Activated CD8-positive, alpha-beta memory T cell treated with anti-CD3 and anti-CD28 coated beads for 24 hours (primary cell): ENCODE measurements at places on chromosomes 16 and 17.
A peak's percentile ranks its signal among the peaks of the same experiment; 100 is the strongest.

- no peak for DNase-seq
These were observed 402.6 kb upstream of the KIF2B start for GRCh38 chr17:53420035-53420641.

DNA sequence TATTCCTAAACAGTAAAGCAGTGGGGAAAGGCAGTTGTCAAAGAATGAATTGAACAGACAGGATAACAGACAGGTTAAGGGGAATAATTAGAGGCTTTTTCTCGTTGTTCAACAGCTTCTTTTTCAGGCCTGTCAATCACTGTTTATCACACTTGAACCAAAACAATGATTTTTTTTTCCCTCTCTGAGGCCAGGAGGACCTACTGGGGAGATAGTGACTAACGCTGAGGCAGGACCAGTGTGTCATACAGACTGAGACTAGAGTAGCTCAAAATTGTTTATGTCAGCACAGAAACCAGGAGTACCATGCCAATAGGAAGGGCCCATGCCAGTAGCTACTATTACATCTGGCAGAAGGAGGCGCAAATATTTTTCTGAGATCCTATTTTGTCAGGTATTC, 41.3 kb upstream of the NLK start:
- no peak for DNase-seq

- DNase-seq: no peak
These were observed 79.6 kb upstream of the CLEC18B start for GRCh38 chr16:74500907-74501306.

DNA sequence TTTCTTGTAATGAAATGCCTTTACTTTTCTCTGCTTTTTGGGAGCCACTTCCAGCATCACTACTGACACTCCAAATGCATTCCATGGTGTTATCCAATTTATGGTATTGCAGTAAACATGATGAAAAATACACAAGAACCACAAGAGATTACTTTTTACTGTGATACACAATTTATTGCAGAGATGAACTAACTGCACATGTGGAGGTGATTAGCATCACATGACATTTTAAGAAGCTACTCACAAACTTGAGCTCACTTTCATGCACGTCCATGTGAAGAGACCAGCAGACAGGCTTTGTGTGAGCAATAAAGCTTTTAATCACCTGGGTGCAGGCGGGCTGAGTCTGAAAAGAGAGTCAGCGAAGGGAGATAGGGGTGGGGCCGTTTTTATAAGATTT, 780.5 kb upstream of the GOT2 start:
- no peak for DNase-seq

DNA sequence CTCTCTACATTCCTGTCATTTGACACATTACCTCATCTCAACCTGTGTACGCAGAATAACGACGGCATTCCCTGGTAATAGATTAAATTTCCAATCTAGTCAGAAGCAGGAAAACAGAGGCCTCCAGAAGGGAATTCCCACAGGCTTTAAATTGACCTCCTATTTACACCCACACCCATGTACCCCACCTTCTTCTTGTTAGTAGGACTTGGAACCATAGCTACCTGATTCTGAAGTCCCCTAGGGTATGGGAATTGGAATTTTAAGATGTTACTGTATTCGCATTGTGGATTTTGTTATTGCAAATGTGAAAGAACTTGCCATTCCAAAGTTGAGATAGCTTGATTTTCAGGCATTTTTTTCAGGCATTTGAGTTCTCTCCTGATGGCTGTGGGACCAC, 377.5 kb upstream of the DYNLRB2 start:
- DNase-seq: no peak

GRCh38 chr16:84988328-84989080, 22.8 kb downstream of the ZDHHC7 start:
- no peak for DNase-seq

DNA sequence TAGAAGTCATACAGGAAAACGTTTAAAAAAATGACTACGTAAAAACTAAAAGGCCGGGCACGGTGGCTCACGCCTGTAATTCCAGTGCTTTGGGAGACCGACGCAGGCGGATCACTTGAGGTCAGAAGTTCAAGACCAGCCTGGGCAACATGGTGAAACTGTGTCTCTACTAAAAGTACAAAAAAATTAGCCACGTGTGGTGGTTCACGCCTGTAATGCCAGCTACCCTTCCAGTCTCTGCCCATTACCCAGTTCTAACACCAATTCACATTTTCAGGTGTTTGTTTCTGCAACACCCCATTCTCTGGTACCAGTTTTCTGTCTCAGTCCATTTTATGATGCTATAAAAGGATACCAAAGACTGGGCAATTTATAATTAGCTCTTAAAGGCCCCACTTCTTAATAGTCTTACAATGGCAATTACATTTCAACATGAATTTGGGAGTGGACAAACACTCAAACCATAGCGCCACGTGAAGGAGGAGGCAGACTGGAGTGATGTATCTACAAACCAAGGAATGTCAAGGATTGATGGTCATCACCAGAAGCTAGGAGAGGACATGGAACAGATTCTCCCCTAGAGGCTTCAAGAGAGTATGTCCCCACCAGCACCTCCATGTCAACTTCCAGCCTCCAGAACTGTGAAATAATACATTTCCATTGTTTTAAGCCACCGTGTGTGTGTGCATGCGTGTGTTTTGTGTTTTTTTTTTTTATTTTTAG, 791 bp upstream of the C17orf75 start:
- peak; percentile 57 for DNase-seq

DNA sequence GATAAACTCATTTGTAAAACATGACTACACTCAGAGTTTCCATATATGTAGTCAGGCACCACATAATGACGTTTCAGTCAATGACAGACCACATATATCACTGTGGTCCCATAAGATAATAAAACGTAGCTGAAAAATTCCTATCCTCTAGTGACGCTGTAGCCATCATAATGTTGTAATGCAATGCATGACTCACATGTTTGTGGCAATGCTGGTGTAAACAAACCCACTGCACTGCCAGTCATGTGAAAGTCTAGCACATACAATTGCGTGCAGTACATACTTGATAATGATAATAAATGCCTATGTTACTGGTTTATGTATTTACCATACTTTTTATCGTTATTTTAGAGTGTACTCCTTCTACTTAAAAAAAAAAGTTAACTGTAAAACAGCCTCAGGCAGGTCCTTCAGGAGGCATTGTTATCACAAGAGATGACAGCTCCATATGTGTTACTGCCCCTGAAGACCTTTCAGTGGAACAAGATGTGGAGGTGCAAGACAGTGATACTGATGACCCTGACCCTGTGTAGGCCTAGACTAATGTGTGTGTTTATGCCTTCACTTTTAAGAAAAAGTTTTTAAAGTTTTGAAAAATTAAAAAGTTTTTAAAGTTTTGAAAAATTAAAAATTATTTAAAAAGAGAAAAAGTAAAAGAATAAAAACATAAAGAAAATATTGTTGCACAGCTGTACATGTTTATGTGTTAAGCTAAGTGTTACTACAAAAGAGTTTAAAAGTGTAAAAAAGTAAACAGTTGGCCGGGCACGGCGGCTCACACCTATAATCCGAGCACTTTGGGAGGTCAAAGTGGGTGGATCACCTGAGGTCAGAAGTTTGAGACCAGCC, 9.0 kb downstream of the STAT5B start:
- DNase-seq: no peak

DNA sequence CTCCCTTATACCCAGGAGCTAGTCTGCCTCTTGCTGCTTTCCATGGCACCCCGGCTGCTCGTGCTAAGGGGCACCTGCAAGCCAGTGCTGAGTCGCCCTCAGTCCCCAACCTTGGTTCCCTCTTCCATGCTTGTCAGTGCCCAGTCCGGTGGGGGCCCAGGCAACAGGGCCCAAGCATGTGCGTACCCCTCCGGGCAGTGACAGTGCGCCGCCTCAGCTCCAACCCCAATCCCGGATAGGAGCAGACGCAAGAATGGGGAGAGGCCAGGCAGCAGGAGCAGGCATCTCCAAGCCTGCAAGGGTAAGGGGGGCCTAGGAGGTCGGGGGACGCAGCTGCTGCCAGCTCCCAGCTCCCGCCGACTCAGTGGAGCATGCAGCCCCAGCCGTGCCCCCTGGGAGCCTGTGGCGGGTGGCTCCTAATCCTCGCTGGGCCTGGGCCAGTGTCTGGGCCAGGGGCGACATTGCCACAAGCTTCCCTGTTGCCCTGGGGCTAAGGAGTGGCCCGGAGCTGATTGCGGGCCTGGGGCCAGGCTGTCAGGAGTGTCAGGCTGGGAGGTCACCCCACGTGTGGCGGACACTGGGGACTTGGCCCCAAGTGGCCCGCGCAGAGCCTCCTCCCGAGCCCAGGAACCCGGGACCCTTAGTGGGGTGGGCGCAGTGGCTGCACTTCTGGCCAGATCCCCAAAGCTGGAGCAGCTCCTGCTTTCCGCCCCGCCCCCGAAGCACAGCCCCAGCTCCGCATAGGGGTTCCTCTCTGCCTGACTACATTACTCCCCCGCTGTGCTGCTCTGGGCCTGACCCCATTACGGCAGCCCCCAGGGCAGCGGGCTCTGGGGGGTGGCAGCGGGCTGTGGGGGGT, 9.8 kb downstream of the CPD start:
- DNase-seq: no peak

GRCh38 chr17:35539659-35540026, 2.2 kb upstream of the SLFN12L start:
- no peak for DNase-seq

DNA sequence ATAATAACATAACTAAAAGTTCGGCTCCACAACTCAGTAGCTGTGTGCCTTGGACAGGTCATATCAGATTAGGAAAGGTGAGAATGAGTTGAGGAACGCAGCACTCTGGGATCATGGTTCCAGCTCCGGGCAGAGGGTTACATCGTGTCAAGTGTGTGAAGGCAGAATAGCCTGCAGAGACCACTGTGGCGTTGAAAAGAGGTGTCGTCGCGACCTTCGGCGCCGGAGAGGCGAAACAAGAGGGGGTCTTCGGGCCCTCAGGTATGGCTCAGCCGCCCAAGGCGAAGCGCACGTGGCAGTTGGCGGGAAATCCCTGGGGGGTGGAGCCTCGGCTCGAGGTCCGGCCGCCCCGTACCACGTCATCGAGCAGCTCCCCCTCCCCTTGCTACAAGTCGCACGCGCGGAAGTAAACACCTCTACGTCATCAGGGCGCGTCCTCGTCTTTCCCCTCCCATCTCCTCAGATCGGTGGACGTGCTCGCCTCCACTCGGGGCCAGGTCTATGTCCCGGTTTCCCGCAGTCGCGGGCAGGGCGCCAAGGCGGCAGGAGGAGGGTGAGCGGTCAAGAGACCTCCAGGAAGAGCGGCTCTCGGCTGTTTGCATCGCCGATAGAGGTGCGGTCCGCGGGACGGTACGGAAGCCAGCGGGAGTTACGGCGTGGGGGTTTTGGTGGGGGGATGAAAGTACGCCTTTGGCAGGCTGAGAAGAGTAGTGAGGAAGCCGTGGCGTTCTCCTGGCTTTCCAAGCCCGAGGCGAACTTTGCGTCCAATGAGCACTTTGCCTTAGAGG, at the start of gene DHX40:
Gene DHX40 (plus strand): TSS at position 440 of the 788 bp plus-strand sequence. CDS start 62 bp downstream, at position 502.
- DNase-seq: peak; percentile 97

DNA sequence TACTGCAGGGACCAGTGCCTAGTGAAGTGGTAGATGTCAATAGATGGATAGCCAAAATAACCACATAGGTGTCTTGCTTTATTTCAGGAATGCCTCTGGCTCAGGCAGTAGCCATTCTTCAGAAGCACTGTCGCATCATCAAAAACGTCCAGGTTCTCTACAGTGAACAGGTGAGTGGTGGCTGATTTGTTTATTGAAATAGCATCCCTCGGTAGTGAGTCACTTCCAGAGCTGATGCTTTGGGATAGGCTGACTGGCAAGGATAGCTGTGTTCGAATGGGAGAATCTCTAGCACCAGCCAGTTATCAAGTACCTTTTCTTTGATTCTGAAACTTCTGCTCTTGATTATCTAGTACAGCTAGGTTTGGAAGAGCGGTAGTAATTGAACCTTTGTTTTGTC, 10.3 kb downstream of the PHAF1 start:
- DNase-seq: no peak

- DNase-seq: no peak
These were observed 96.3 kb upstream of the RCVRN start for GRCh38 chr17:10001306-10001873.
